CD8-positive, alpha-beta memory T cell (primary cell): ENCODE measurements at places on chromosomes 4 and X. TPM values are rescaled to one million over a fixed set of nuclear protein-coding genes. Genes with fewer than 3 reads are reported as not detected.

- H3K27ac ChIP-seq: no peak overlapping the region
- DNase-seq: no peak
- H3K4me1 ChIP-seq: no peaks in the 10 kb centered on the region
- H3K4me3 ChIP-seq: no peak overlapping the region
Observed at GRCh38 chrX:9614016-9614415, 149.2 kb downstream of the TBL1X start.

DNA sequence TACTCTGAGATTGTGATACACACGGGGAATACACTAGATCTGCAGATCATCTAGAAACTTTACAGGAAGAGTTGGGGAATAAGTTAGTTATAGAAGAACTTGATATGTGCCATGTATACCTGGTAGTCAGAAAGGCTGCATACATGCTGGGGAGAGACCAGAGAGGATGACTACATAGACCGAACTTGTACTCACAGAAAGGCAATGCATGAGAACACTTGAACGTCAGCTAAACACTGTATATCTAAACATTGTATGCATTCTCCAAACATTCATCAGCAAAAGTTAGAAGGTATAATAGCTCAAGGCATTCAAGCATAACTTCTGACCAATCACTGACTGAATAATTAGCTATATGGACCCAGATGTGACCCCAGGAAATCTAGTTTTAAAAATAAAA, 78.0 kb upstream of the PDHA2 start:
- H3K27me3 ChIP-seq: no peaks in the 10 kb centered on the region
- H3K4me3 ChIP-seq: no peak overlapping the region
- no peak overlapping the region for H3K27ac ChIP-seq

DNA sequence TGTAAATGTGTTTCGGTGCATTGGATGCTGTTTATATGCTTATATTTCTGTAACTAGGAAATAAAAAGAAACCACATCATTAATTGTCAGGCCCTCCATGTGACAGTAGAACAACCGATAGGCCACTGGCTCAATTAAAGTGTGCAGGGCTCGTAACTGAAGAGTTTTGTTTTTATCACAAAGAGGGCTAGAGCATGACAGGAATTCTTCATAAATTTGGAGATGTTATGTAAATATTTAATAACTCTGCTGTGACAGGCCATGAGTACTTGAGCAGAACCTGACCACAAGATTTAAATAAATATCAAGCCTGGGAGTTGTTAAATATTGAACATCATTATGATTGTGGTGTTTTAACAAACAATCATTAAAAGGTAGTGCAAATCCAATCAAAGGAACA, 55.9 kb downstream of the MID1 start:
- H3K36me3 ChIP-seq: no peaks in the 10 kb centered on the region
- no peaks in the 10 kb centered on the region for H3K27me3 ChIP-seq
- H3K4me1 ChIP-seq: no peaks in the 10 kb centered on the region
- no peak overlapping the region for H3K4me3 ChIP-seq

DNA sequence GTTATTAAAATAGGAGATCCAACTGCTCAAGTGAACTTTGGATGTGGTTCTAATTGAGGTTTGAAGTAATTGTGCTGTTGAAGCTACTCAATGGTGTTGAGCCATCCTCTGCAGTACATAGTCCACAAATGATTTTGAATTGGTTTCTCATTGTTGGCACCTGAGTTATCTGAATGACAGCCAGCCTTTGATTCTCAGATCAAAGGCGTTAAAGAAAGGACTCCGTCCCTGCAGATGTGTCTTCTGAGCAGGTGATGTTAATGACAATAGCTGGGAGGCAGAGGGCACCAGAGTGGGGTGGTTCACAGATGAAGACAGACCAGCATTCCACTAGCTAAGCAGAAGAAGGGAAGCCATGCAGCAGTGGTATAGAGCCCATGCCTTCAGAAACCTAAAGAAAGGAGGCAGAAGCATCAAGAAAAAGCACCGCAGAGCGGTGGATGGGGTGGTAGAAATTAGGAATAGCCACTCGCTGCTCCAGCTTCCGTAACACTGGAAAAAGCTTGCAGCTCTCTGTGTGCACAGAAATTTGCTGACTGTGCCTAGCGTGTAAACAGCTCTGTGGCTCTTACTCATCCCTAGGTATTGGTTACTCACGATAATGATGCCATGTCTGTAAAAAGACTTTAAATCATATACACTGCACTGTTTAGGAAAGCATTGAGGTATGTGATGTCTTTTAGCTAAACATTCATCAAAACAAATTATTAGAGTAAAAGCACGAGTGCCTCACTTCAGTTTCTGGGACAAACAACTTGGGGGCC, 79.2 kb upstream of the CLCN4 start:
- H3K27me3 ChIP-seq: no peaks in the 10 kb centered on the region
- H3K27ac ChIP-seq: no peak overlapping the region
- H3K4me3 ChIP-seq: no peak overlapping the region
- peaks cover under 1% of the 10 kb centered on the region for H3K4me1 ChIP-seq
- no peak for DNase-seq

ARHGAP4 gene
- 124 TPM for total RNA-seq

DNA sequence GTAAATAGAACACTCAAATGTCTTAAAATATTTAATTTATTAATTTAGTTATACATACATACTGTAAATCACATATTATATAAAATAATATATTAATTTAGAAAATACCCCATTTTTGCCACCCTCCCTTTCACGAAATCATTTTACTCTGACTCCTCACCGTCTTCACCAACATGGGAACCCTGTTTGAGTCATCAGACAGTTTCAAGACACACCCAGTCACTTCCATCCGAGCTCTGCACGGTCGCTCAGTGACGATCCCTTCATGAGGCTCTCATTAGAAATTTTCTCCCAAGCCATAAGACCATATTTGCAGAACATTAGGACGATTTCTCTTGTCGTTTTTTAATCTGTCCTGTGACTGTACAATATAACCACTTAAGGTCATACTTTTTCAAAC, 14.5 kb downstream of the ZNF275 start:
- H3K36me3 ChIP-seq: no peaks in the 10 kb centered on the region
- H3K27me3 ChIP-seq: no peaks in the 10 kb centered on the region
- no peak for DNase-seq
- no peak overlapping the region for H3K27ac ChIP-seq
- H3K4me1 ChIP-seq: peaks cover 15% of the 10 kb centered on the region
- H3K4me3 ChIP-seq: no peak overlapping the region

- no peak overlapping the region for H3K27ac ChIP-seq
- no peaks in the 10 kb centered on the region for H3K36me3 ChIP-seq
Observed at GRCh38 chrX:44972132-44972531, 99.1 kb downstream of the KDM6A start.

KCND1 gene
- total RNA-seq: 1.1 TPM

- H3K36me3 ChIP-seq: no peaks in the 10 kb centered on the region
- no peaks in the 10 kb centered on the region for H3K4me1 ChIP-seq
- no peak overlapping the region for H3K27ac ChIP-seq
- DNase-seq: no peak
Observed at GRCh38 chr4:109040441-109040840, 262.0 kb downstream of the COL25A1 start.

GRCh38 chrX:44071847-44072551, 98.8 kb upstream of the NDP start:
- H3K4me3 ChIP-seq: no peak overlapping the region
- H3K27ac ChIP-seq: no peak overlapping the region
- H3K4me1 ChIP-seq: no peaks in the 10 kb centered on the region
- H3K36me3 ChIP-seq: no peaks in the 10 kb centered on the region
- DNase-seq: no peak

ANOS1 gene
- not detected for total RNA-seq

GRCh38 chrX:10929747-10930146, 181.4 kb upstream of the HCCS start:
- H3K4me3 ChIP-seq: no peak overlapping the region
- H3K36me3 ChIP-seq: no peaks in the 10 kb centered on the region
- no peak overlapping the region for H3K27ac ChIP-seq
- no peak for DNase-seq
- no peaks in the 10 kb centered on the region for H3K4me1 ChIP-seq
- H3K27me3 ChIP-seq: no peaks in the 10 kb centered on the region

- DNase-seq: peak; percentile 96
- H3K27ac ChIP-seq: peak within 1 kb of the TSS; percentile 94
- H3K4me3 ChIP-seq: peak within 1 kb of the TSS; percentile 90
- peaks cover 33% of the 10 kb centered on the region for H3K4me1 ChIP-seq
Observed at GRCh38 chrX:47560934-47561658, at the start of gene ARAF. TSS of gene ARAF (plus strand) at chrX:47561205. CDS start at chrX:47562968, 1,763 bp downstream.

GRCh38 chr4:80538276-80538926, 202.9 kb downstream of the CFAP299 start:
- H3K27ac ChIP-seq: no peak overlapping the region
- H3K4me3 ChIP-seq: no peak overlapping the region
- H3K27me3 ChIP-seq: no peaks in the 10 kb centered on the region
- peaks cover 14% of the 10 kb centered on the region for H3K4me1 ChIP-seq
- no peak for DNase-seq

- DNase-seq: no peak
- no peaks in the 10 kb centered on the region for H3K36me3 ChIP-seq
- H3K27me3 ChIP-seq: no peaks in the 10 kb centered on the region
- H3K4me3 ChIP-seq: no peak overlapping the region
Observed at GRCh38 chr4:121098266-121098665, 25.9 kb upstream of the NDNF start.

NLRP2B gene
- total RNA-seq: not detected

SLC49A3 gene
- 1.1 TPM for total RNA-seq

GRCh38 chr4:87144356-87144755, 76.1 kb downstream of the KLHL8 start:
- H3K27ac ChIP-seq: no peak overlapping the region
- no peak overlapping the region for H3K4me3 ChIP-seq
- H3K36me3 ChIP-seq: no peaks in the 10 kb centered on the region
- DNase-seq: no peak
- H3K4me1 ChIP-seq: no peaks in the 10 kb centered on the region
- H3K27me3 ChIP-seq: no peaks in the 10 kb centered on the region

- no peaks in the 10 kb centered on the region for H3K36me3 ChIP-seq
- DNase-seq: no peak
- H3K27ac ChIP-seq: no peak overlapping the region
- no peaks in the 10 kb centered on the region for H3K4me1 ChIP-seq
- H3K27me3 ChIP-seq: no peaks in the 10 kb centered on the region
Observed at GRCh38 chr4:137069473-137069872, 462.8 kb downstream of the PCDH18 start.

GRCh38 chr4:80266902-80267380, 477 bp downstream of the FGF5 start:
- H3K36me3 ChIP-seq: no peaks in the 10 kb centered on the region
- no peak overlapping the region for H3K27ac ChIP-seq
- H3K4me1 ChIP-seq: no peaks in the 10 kb centered on the region
- H3K4me3 ChIP-seq: no peak overlapping the region

- H3K4me1 ChIP-seq: no peaks in the 10 kb centered on the region
- no peak overlapping the region for H3K4me3 ChIP-seq
- H3K27ac ChIP-seq: no peak overlapping the region
- DNase-seq: no peak
- no peaks in the 10 kb centered on the region for H3K27me3 ChIP-seq
Observed at GRCh38 chr4:17310269-17310652, 201.6 kb downstream of the QDPR start.

DNA sequence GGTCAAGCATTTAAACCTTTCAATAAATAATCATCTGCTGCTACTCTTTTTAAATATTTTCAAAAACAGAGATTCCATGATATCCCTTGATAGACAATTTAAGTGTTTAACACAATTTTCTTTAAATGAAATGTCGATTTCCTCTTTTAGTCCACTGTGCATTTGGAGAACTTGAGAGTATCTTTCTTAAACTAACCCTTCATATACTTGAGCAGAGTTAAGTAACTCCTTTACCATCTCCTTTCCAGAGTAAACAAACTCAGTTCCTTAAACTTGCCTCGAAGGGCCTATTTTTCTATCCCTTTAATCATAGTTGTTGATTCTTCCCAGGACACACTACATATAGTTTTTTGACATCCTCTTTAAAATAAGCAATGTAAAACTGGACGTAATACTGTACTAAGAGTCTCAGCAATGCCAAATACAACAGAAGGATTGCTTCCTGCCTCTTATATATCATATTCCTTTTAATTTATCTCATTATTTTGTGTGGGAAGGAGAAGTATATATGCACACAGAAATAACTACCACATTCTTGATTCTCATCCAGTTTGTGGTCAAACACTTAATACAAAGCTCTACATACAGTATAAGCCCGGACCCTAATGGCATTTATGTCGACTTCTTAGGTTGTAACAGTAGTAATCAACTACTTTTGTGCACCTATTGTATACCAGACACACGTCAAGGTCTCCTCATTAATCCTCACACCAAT, 22.8 kb downstream of the RAB28 start:
- H3K36me3 ChIP-seq: no peaks in the 10 kb centered on the region
- no peak overlapping the region for H3K27ac ChIP-seq

DNA sequence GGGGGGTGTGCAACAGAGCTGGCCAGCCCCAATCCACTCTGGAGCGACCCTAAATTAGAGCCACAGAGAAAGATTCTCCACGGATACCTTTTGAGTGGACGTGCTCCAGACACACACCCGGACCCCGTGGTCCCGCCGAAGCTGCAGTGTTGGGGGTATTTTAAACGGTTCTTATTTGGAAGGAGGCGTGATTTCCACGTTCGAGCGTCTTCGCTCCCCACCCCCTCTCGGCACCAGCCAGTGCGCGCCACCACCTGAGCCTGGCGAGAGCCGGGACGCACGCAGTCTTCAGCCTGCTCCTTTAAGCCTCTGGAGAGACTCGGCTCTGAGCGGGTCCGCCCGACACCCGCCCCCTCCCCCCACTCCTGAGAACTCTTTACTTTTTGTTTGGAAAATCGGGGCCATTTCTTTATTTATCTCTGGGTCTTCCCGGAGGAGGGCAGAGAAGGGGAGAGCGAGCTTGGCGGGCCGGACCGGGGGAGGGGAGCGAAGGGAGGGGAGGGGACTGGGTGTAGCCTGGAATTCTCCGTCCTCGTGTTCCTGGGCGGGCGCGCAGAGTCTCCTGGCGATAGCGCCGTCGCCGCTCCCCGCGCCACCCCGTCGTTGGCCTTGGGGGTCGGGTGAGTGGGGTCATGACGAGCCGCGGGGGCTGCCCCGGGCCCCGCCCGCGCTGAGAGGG, 668 bp upstream of the PTCHD1 start:
- no peak overlapping the region for H3K4me3 ChIP-seq
- no peaks in the 10 kb centered on the region for H3K27me3 ChIP-seq
- no peak overlapping the region for H3K27ac ChIP-seq
- H3K4me1 ChIP-seq: no peaks in the 10 kb centered on the region
- DNase-seq: no peak

- H3K27me3 ChIP-seq: no peaks in the 10 kb centered on the region
- peaks cover 6% of the 10 kb centered on the region for H3K36me3 ChIP-seq
- peaks cover 15% of the 10 kb centered on the region for H3K4me1 ChIP-seq
- DNase-seq: peak; percentile 95
Observed at GRCh38 chr4:177441803-177442622, at the start of gene AGA. TSS of gene AGA (minus strand) at chr4:177442437. CDS start at chr4:177442375, 62 bp downstream.

DNA sequence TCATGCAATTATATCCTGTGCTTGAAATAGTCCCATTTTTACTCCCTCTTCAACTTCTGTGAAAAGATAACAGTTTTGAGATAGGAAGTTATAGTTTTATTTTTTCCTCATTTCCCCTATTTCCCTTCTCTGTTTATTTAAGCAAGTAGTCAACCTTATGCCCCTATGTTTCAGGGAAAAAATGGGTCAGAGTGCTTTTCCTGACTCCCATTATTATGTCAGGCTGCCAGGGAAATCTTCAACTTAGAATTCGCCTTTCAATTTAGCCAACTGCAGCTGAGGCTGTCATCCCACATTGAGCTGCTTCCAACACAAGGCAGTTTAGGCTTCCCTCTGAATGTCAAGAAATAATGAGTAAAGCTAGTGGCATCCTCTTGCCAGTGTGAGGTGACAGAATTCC, 42.3 kb downstream of the NXT2 start:
- no peaks in the 10 kb centered on the region for H3K36me3 ChIP-seq
- no peak overlapping the region for H3K27ac ChIP-seq
- no peaks in the 10 kb centered on the region for H3K4me1 ChIP-seq
- no peak overlapping the region for H3K4me3 ChIP-seq

GPR34 gene
- 1.5 TPM for total RNA-seq
